Renal cortex interstitium (tissue), 15 donors: ENCODE measurements at places on chromosomes 11 and 22. TPM values are rescaled to one million over a fixed set of nuclear protein-coding genes. Genes with fewer than 3 reads are reported as not detected.

DNA sequence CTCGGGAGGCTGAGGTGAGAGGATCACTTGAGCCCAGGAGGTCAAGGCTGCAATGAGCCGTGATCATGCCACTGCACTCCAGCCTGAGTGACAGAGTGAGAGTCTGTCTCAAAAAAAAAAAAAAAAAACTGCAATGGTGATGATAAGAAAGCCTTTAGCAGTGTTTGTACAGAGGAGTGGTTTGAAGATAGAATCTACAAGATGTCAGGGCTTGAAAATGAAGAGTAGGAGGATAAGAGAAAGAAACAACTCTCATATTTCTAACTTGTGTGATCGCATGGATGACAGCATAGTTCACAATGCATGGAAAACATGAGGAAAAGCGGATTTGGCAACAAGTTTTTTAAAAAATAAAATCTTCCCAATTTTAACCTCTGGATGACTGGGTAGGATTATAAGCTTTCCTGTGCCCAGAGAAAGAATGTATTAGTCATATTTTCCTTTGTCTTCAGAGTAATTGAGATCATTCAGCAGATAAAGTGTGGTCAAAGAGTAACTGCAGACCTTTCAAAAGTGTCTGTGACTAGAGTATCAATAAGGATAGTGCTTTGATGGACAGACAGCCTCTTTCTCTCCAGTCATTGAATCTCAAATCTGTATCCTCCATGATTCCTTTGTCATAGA is 328.1 kb downstream of the CASP12 start:
- no peak for DNase-seq

DNA sequence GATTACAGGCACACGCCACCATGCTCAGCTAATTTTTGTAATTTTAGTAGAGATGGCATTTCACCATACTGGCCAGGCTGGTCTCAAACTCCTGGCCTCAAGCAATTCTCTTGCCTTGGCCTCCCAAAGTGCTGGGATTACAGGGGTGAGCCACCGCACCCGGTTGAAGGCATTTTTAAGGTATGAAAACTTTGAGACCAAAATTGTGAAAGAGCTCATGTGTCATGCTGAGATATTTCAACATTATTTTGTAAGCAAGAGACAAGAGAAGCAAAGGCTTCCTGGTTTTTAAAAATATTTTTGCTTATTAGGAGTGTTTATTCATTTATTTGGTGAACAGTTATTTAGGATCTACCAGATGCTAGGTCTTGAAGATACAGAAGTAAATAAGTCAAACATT is 6.8 kb downstream of the NHERF4 start:
- DNase-seq, result no peak

- no peak for DNase-seq
Observed at GRCh38 chr11:109304159-109304558, 117.8 kb upstream of the C11orf87 start.

GRCh38 chr11:110966131-110966530 is 253.9 kb upstream of the ARHGAP20 start:
- no peak for DNase-seq

DNA sequence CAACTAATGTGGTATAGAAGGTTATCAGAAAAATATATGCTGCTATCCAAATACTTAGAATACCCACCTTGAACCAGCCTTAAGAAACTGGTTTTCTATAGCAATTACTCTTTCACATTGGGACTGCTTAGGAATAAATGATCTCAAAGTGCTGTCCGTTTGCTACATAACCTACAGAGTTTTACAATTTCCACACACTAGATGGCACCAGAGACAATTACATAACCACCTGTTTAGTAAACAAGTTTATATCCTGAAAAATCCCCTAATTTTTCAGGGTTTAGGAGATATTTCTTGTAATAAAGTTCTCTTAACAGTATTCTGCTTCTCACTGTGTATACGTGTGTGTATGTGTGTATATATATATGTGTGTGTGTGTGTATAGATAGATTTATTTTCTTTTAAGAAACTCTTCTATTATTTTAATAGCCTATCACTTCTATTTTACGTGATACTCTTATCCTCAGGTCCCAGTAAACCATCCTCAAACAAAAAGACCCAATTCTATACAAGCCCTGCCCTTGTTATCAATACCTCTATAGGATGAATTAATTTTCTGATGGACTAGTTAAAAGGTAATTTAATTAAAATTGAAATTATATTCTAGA is 6.7 kb upstream of the OR5I1 start:
- DNase-seq, result peak; percentile 17

The PHF21B gene
- 4.5 TPM for polyA plus RNA-seq

The NCAPD3 gene
- polyA plus RNA-seq, result 33.3 TPM

- DNase-seq, result no peak
Observed at GRCh38 chr11:12803086-12803826, 129.0 kb downstream of the TEAD1 start.

DNA sequence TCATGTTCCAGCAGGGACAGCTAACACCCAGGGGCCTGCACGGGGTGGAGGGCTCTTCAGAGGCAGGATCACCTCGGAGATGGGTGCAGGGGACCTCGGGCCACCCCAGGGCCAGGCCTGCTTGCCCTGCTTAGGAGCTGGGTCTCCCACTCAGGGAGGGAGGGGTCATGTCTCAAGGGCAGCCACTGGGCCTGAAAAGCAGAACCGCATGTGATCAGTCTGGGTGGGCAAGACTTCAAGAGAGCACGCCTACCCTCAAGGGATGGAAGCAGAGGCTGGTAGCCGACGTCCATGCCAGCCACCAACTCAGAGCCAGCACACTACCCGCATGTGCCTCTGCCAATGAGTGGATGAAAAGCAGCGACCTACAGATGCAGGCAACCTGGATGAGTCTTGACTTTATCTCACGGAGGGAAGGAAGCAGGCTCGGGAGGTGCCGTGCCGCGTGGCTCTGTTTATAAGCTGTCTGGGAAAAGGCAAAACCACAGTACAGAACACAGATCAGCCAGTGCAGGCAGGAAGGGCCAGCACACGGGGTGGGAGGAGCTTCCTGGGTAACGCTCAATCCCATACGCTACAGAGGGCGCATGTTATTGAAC is 16.0 kb downstream of the TBX1 start:
- no peak for DNase-seq

- DNase-seq, result no peak
Observed at GRCh38 chr11:967995-968751, 42.5 kb downstream of the AP2A2 start.
